GM12891 (cell line): ENCODE measurements at places on chromosomes 11 and 22.

DNA sequence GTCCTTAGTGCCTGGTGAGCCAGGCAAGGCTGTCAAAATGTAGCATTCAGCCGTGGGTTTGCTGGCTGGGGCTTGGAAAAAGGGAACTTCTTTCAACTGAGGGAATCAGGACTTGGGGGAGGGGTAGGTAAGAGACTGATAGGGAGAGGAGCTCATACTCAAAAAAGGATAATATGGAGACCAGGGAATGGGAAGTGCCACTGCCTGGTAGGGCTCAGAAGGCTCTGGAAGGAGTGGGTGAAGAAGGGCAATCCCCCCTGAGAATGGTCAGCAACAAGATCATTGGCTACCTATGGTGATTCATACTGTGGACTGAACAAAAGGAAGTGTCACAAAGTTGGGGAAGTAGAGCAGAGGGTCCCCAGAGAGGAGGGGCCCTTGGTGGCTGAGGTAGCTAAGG lies 1.9 kb downstream of the CNGA4 start:
- no peak for DNase-seq

DNA sequence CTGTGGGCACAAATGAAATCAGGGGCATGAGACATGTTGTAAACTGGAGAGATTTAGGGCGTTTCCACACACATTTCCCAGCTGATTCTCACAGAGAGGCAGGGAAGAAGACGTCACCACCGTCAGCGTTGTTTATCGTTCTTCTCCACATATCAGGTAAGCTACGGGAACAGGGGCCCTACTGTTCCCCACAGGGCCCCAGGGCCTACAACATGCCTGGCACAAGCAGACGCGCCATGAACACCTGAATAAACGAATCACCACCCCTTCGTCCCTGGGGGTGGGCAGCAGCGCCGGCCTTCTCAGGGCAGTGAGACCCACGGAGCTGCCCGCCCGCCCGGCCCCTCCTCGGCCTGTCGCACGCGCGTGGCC lies 342 bp downstream of the EFCAB6 start:
- DNase-seq: no peak

GRCh38 chr11:66625752-66626149 lies 9.3 kb downstream of the RBM14 start:
- no peak for DNase-seq

DNA sequence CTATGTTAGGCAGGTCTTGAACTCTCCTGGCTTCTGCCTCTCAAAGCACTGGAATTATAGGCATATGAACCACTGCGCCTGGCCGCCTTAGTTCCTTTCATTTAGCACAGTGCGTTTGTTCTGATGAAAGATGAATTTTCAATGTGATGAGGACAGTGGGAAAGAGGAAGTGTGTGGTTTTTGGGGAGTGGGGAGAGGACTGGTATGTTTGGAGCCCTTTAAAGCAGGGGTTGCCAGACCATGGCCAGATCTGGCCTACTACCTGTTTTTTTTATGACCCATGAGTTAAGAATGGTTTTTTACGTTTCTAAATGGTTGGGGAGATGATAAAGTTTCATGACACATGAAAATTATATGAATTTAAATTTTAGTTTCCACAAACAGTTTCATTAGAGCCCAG lies 12.5 kb downstream of the ATXN10 start:
- no peak for DNase-seq

DNA sequence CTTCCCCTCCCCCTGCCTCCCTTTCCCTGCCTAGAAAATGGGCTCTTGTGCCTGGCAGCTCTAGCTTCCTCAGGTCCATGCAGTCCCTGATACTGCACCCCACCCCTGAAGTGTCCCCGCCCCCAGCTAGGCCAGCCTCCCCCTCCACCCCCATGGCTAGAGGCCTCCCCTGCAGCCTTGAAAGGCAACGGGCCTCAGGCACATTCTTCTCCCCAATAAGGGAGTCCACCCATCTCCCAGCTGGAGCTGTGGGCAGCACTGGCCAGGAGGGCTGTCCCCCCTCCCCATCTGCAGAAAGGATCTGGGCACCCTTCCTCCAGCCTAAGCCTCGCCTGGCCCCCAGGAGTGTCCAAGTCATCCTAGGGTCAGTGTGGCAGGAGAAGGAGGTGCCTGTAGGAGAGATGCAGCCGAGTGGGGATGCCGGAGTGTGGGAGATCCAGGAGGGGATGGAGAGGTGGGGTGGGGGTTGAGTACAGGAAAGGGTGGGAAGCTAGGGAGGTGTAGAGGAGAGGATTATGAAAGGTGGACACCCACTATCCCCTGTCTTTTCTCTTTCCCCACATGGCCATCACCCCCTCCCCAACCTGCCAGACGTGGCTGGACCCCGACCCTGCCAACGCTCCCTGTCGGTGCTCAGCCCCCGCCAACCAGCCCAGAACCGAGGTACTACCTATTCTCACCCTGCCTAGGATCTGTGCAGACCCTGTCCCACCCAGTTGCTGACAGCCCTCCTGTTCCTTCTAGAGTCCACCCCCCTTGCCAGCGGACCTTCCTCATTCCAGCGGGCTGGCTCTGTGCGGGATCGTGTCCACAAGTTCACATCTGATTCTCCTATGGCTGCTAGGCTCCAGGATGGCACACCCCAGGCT lies 9.3 kb downstream of the SMTN start:
- DNase-seq: peak; percentile 12

GRCh38 chr11:72696866-72697700 lies 22.9 kb upstream of the PDE2A start:
- no peak for DNase-seq

DNA sequence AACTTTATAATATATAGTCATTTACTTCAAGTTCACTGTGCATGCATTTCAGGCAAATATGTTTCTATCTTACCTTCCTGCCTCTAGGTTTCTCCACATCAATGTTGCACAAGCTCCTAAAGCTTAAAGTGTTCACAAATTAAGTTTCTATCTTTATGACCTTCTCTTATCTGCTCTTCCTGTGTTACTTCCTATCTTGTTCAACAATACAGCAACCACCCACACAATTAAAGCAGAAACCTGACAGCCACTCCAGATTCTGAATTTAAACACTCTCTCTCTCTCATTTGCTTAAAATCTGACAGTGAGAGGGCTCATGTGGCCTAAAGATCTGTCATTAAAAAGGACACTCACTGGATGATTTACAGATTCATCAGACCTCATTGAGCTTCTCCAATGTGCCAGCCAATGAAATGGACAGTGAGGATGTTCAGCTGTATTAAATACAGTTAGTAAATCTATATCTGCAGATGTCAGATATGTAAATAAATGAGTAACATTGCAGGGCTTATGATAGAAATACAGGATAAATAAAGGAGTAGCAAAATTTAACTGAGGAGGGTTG lies 10.9 kb downstream of the PDGFD start:
- no peak for DNase-seq

DNA sequence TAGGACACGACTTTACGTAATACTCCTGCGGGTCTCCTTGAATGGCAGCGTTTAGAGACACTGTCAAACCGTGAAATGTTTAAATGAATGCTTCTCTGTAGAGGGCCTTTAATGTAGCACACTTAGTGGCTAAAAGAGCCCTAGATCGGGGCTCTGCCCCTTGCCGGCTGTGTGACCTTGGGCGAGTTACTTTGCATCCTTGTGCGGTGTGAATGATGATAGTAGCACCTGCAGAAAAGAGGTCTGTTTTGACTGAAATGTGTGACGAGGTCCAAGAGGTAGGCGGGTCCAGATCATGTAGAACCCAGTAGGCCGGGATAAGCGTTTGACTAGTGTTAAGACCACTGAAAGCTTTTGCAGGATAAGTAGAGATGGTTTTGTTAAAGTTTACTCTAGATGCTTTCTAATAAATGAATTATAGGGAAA lies 866 bp downstream of the MED17 start:
- DNase-seq: no peak

- DNase-seq: no peak
Observed at GRCh38 chr11:44147751-44148150, 52.3 kb downstream of the EXT2 start.

DNA sequence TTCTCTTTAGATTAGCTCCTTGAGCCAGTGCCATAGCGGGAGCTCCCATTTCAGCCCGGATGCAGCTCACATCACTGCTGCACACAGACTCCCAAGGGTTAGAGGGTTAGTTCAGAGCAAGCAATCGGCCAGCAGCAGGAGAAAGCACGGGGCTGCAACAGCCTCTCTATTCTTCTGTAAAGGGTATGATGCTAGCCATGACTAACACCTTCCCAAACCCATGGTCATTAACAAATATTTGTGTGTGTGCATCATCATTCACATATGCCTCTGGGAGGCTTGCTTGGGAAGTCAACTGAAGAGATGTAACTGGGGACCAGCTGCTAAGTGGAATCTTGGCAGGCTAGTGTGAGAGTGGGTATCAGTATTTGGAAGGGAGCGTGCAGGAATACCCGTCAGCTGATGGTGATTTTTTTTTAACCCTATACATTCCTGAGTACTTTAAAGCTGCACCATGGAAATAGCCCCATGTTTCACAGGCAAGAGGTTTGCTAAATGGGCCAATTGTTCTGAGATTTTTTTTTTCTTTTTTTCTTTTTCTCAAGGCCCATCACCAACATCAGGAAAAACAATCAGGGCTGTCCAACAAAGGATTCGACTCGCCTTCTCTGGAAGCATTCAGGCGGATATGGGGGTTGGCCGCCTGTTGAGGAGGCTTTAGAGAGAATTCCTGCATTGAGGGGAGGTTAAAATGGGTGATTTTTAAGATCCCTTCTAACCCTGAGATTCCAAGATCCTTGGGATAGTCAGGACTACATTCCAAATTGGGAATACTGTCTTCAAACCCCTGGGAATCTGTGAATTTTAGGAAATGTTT lies 33.2 kb upstream of the CCDC89 start:
- DNase-seq: no peak

- DNase-seq: no peak
Observed at GRCh38 chr11:116250155-116250554, 522.6 kb downstream of the BUD13 start.

- DNase-seq: no peak
Observed at GRCh38 chr11:7977232-7977917, 9.8 kb upstream of the EIF3F start.

DNA sequence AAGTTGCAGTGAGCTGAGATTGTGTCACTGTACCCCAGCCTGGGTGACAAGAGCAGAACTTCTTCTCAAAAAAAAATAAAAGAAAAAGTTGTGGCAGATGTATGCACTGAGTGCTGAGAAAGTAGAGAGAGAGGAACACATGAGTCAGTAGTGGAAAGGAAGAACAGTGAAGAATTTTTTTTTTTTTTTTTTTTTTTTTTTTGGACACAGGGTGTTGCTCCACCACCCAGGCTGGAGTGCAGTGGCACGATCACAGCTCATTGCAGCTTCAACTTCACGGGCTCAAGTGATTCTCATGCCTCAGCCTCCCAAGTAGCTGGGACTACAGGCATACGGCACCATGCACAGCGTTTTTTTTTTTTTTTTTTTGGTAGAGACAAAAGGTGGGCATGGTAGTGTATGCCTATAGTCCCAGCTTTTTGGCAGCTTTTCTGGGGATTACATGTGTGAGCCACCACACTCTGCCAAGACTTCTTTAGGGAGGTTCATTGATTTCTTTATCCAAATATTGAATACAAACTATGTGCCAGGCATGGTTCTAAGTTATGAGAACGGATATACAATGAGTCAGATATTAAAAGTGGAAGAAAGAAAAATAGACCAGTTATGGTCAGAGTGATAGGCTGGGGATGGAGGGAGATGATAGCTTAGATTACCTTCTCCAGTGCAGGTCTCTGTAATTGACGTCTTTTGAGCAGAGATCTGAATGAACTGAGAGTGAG lies 62.0 kb downstream of the YAP1 start:
- no peak for DNase-seq

DNA sequence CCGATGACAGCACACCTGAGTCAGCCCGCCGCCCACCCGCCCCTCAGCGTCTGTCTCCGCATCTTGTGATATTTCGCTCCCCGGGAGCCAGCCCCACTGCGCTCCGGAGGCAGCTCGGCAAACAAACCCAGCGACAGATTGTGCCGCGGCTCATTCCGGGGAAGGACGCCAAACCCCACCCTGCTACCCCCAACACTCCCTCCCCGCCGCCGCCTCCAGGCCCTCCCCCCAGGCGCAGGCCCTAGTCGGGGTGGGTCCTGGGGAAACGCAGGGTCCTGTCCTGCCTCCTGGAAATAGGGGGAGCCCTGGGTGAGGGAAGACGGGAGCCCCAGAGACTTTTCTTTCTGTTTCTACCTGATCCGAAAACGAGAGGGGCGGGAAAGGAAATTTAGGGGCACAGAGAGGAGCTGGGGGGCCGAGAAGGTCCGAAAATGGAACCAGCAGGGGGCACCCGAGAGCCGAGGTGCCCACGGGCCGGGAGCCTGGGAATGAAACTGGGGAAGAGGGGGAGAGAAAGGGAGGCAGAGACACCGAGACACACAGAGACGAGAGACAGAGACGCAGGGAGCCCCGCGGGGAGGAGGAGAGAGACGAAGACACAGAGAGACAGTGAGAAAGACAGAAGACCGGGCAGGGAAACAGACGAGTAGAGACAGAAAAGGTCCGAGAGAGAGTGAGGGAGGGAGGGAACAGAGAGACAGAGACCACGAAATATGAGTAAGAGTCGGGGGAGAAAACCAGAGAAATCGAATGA lies 1.7 kb upstream of the RTN4RL2 start:
- DNase-seq: no peak

GRCh38 chr11:94533206-94533605 lies 10.5 kb upstream of the FUT4 start:
- no peak for DNase-seq

DNA sequence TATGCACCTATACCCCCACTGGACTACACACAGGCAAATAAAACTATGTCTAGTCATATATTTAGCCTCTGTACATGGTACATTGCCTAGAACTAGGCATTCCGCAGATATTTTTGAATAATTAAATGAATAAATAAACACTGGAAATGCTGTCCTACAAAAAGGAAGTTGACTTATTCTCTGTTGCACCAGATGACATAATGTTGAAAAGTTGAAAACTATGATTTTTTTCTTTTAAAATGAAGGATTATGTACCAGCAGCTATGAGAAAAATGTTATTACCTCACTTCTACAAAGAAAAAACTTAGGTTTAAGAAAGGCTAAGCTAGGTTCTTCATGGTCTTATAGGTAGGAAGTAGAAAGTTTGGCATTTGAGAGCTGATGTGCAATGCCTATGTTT lies 856.6 kb downstream of the METTL15 start:
- DNase-seq: no peak

- peak; percentile 6 for DNase-seq
Observed at GRCh38 chr11:59918987-59919589, 19.1 kb upstream of the OOSP1 start.

DNA sequence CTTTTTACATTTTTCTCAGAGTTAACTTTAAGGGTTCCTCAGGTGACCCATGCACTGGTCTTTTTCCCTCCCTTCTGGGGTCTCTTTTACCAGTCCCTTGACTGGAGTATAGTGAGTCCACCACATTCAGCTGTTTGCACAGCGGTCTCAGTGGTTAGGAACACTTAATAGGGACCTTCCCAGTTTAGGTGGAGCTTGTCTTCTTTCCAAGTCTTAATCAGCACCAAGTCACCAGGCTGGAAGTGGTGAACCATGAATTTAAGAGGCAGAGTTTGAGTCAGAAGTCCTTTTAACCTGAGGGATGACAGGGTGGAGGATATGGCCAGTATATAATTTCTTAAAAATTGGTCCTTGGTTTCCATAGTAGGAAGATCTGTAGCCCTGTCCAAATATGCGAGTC lies 349.7 kb upstream of the MPPED2 start:
- DNase-seq: no peak
